T-helper 1 cell (primary cell): ENCODE measurements at places on chromosomes 12 and 14.
A peak's percentile ranks its signal among the peaks of the same experiment; 100 is the strongest.

- no peak for DNase-seq
Measured at GRCh38 chr12:88756153-88756552, 175.9 kb upstream of the KITLG start.

GRCh38 chr14:91078095-91078737, 17.8 kb upstream of the RPS6KA5 start:
- peak; percentile 22 for DNase-seq

DNA sequence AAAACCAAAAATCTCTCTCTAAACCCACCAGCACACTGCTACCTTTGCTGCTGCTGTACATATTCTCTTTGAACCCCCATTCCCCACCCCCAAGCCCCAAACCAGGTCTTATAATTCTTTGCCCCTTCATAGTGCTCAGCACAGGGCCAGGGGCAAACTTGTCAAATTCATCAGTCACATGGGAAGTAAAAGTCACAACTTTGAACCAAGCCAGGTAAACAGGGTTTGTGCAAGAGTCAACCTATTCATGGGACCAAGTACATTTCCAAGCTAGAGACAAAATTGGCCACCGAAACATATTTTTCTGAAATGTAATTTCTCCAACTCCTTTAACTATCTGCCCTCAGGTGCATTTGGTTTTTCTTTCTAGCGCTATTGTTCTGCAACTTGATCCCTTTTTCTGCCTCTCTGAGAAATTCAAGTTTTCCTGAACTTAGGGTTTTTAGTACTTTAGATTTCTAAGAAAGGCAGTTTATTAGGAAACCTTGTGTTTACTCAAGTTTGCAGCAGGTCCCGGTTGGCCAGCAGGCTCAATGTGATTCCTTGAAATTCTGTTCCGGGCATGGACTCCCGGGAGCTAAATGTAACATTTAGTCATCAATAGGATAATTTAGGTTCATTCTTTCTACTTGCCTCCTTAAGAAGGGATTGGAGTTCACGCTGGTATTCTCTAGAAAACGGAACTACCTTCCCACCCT, 230.5 kb downstream of the EFCAB11 start:
- DNase-seq, result no peak

DNA sequence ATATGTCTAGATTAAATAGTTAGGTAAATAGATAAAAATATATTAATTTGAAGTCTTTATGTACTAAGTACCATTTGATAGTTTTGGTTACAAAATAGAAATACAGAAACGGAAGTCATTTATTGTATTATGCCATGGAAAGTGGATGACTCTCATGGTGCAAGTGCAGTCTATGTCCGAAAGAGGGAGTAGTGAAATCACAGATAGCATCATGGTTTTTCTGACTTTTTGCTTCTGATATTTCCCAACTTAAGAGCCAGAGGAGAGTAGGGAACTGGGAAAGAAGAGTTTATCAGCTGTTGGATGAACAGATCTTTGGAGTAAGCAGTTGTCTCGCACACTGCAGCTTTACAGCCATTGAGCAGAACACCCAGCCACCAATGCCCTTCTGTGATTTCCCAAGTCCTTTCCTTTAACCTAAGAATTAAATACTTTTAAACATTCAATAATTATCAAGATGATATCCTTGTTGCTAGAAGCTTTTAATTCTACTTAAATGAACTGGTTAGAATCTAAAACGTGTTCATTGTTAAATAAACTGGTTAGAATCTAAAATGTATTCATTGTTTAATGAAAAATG, 18.4 kb upstream of the SRGAP1 start:
- DNase-seq, result no peak

DNA sequence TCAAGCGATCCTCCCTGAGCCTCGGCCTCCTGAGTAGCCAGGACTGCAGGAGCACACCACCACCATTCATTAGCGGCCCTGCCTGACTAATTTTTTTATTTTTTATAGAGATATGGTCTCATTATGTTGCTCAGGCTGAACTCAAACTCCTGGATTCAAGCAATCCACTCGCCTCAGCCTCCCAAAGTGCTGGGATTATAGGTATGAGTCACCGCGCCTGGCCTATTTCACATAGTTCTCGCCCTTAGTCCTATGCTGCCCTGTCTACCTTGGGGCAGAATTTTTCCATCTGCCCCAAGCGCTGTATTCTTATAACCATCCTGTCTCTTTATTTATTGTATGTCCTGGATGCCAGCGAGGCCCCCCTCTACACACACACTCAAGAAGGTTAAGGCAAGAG, 50.9 kb upstream of the BCL2L14 start:
- DNase-seq, result no peak

DNA sequence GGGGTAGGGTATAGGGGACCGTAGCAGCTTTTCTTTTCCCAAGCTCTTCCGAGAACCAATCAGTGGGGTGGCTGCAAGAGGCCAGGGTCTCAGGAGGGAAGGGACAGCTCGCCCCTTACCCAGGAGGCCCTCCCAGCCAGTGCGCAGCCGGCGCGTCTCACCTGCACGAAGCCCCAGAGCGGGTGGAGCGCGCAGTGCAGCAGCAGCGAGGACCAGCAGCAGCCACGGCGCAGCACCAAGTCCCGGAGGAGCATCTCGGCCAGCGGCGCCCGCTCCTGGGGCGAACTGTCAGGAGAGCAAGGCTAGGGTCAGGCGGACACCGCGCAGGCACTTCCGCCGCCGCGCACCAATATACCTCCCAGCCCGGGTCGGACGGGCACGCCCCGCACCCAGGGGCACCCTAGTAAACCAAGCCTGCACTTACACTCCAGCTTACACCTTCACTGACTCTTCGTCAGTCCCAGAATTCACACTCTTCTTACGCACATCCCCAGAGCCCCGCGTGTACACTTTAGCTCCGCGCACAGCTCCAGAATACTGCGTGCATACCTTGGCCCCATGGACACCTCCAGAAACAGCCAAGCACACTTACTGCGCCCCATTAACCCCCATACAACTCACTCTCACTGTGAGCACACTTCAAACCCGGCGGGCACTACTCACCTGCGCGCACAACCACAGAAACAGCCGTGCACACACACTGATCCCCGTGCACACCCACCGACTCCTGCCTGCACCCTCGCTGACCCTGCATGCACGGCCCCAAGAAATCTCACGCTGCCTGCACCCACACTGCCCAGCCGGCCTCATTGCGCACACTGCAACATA, 606 bp downstream of the PRIMA1 start:
- no peak for DNase-seq

DNA sequence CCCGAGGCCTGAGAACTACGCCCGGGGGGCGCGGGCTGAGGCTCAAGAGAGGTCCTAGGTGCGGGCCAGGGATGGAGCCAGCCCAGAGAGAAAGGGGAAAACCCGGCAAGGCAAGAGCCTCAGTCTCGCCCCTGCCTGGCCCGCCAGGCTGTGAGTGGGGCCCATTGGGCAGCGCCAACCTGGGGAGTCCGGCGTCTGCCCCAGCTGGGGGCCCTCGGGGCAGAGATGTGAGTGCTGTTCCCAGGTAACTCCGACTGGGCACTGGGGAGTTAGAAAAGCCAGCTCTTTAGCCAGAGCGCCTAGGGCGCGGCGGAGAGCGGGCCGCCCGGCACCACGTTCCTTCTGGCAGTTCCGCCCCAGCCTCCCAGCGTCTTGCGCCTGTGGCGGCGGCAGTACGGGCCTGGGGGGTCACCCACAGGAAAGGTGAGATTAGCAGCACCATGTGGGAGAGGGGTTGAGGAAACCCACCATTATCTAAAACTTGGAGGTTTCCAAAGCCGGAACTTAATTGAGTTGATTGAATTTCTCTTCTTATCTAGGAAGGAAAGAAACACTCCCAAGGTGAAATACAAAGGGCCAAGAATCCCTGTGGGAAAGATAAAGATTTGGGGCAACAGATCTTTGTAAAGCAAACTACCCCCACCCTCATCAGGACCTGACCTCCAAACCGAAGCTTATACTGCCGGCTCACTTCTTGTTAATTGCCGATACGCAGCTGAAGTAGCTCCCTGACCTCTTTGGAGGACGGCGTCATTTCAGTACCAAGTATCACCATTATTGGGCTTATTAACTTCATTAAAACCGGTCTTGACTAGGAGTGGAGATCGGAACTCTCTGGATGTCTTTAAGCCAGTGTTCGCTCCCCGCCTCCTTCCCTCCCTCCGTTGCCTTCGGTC, 11.6 kb downstream of the OTX2 start:
- no peak for DNase-seq

DNA sequence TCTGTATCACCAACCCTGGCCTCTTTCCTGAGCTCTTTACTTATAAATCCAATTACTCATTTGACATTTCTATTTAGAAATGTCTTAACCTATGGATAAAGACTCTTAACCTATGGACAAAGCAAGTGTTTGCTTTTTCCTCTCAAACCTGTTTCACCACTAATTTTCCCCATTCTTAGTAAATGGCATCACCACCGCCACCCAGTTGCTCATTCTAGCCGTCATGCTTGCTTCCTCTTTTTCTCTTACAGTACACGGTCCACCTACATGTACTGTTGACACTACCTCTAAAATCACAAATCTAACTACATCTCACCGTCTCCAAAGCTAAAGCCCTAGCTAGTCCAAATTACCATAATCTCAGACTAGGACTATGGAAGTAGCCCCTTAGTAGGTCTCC, 60.0 kb downstream of the CAPS2 start:
- no peak for DNase-seq

GRCh38 chr12:20508359-20508758, 140.0 kb downstream of the PDE3A start:
- DNase-seq, result no peak

DNA sequence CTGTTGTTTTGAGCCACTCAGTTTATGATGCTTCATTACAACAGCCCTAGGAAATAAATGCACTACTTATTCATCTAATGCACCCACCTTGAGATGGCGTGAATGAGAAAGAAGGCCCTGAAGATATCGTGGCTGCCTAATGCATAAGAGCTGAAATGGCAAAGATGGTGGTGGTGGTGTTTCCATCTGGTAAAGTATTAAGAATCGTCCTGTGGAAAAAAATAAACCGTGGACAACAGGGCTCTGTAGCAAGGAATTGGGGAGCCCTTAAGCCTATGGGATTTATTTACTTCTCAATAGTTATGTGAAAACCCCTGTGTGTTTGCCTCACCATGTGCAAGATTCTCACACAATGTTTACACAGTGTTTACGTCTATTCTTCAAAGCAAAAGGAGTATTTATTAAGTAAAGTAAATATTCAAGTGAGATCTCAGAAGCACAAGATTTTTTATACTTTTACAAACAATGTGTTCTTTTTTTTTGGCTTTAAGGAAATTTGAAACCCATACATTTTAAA, 1555.2 kb upstream of the FLRT2 start:
- no peak for DNase-seq

GRCh38 chr14:62897771-62898170, 147.5 kb downstream of the KCNH5 start:
- DNase-seq, result no peak

GRCh38 chr14:70018230-70018629, 139.0 kb downstream of the SMOC1 start:
- no peak for DNase-seq

DNA sequence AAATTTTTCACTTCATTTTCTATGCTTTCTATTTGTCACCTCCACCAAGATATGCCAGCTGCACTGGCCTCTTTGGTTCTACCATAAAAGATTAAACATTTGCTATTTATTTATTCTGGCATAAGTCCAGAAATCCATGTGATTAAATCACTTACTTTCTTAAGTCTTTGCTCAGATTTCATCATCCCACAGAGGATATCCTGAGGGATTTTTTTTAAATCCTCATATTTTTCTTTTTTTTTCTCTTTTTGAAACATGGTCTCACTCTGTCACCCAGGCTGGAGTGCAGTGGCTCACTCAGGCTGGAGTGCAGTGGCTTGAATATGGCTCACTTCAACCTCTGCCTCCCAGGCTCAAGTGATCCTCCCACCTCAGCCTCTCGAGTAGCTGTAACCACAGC, 645.4 kb upstream of the ATXN7L3B start:
- DNase-seq, result no peak

- DNase-seq, result peak; percentile 50
Measured at GRCh38 chr12:120639771-120640721, at the start of gene CABP1. TSS of gene CABP1 (plus strand) at chr12:120640626. CDS start at chr12:120640686, 60 bp downstream.

DNA sequence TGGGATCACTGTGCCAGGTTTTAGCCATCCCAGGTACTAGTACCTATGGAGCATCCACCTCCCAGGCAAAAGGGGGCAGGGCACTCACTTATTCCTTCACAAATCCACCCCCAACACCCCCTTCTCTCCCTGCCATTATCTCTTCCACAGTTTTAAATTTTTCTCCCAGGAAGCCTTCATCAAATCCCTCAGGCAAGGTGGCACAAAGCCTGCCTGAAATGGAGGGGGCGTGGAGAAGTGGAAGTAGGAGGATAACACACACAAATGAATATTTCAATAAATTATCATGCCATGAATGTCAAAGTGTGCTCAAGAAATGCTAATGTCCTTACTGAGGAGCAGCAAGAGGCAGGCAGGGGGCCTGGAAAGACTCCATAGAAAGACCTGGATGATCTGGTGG, 4.7 kb upstream of the CHST11 start:
- DNase-seq, result no peak

DNA sequence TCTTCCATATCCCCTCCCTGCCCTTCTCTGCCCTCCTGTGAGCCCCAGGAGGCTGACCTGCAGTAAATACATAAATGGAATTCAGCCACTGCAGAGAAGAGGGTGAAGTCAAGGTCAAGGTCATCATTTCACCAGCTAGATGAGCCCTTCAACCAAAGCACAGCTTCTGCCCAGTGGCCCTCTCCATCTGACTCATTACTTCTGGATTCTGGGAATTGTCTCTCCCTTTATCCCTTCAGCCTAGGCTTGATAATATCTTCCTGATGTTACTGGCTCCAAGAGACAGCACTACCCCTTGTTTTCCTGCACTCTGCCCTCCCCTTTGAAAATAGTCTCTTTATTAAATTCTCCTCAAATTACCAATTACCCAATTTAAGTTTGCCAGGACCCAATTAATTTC, 64.5 kb downstream of the TTC9 start:
- DNase-seq, result no peak

DNA sequence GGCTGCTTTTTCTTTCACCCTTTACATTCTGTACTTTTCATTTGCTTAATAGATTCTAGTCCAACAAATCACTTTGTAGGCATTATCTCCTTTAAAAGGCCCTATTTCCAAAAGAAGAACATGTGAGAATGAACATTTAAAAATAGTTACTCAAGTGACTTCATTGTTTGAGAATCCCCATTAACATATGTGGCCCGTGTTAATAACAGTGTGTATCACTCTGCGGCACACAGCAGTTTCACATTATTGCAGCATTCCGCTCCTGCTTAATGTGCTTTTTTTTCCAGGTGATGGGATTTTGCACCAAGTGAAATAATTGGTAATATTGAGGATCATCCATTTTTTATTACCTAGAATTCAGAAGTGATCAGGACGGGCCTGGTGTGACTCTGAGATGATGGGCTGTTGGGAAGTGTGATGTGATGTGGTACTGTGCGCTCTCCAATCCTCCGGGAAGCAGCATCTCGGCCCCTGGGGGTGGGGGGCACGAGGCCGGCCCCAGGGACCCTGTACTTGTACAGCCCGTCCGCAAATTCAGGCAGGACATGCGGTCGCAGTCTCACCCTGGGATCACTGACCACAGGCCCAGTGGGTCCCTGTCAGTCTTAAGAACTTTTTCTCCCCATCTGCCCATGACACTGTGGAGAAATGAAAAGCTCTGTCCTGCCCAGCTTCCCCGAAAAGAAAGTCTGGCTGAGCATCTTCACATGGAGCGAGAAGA, 32.9 kb downstream of the SLC15A4 start:
- no peak for DNase-seq

- no peak for DNase-seq
Measured at GRCh38 chr12:89538897-89539296, 13.1 kb upstream of the POC1B start.
